ENCODE measurements at places on chromosomes 1 and 21.

DNA sequence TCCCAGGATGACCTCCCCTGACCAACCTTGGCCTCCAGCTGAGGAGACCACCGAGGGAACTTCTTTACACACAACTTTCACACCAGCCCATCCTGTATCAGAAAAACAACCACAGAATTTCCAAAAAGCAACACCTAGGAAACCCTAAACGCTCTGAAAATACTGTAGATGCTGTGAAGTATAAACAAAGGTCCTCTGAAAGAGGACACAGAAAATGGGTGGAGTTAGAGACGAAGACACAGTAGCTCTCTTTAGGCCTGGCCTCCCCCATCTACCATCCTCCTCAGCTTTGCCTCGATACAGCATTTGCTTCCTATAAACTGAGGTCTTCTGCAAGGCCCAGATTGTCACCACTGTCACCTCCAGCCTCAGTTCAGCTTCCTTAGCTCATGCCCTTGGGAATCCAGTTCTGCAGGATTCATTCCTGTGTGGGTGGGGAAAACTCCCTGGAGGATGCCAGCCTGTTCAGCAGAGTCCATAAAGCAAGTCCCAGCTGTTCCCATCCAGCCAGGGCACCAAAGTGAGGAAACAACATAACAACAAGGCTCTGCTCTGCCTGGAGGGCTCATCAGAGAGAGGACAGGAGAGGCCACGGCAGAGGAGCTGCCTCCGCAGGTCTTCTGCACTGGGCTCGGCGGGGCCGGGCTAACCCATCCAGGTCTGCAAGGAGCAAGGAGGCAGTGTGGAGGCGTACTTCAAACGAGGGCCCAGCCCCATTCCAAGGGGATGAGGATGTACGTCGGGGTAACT lies 15.0 kb downstream of the PIK3C2B start:
- no peak for DNase-seq

GRCh38 chr1:212074313-212074712 lies 38.8 kb downstream of the DTL start:
- DNase-seq, result no peak

GRCh38 chr21:14678973-14679574 lies 133.0 kb upstream of the SAMSN1 start:
- no peak for DNase-seq

- DNase-seq, result no peak
Measured at GRCh38 chr1:10495952-10496351, 21.2 kb downstream of the PEX14 start.

GRCh38 chr1:145846201-145846612 lies 777 bp downstream of the NUDT17 start:
- DNase-seq, result no peak

- DNase-seq, result no peak
Measured at GRCh38 chr21:40832316-40832715, 14.6 kb downstream of the DSCAM start.

DNA sequence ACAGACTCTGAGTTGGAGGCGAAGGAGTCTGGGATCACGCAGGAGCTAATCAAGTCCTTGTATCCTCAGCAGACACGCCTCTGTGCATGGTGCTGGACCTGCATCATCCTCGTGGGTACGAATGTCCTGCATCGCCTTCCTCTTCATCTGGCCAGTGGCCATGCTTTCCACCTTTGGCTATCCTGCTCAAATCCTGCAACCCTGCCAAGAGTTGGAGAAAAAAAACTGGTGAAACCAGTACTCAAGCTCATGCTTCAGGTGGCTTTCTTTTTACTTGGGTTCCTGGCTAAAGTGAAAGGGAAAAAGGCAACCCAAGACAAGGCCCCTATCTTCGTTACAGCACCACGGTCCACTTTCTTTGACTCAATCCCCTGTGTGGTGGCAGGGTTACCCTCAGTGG lies 8.9 kb downstream of the SETSIP start:
- DNase-seq, result no peak

DNA sequence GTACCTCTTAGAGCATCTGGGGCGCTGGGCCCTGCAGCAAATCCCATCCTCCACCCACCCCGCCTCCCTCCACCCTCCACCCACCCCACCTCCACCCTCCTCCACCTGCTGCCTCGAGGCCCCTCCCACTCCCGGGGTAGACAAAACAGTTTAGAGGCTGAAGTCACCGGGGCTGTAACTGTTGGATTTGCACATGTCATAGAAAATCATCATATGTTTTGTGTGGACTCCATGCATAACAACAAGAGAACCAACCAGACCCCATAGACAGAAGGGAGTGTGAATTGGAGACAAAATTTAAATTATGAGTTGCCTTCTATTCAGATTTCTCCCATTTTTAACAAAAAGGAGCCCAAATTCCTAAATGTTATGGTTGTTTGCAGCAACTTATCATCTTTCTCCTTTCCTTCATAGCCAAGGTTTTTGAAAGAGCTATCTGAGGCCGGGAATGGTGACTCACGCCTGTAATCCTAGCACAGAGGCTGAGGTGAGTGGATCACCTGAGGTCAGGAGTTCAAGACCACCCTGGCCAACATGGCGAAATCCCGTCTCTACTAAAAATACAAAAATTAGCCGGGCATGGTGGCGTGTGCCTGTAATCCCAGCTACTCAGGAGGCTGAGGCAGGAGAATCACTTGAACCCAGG lies 28.2 kb upstream of the LGALS8 start:
- DNase-seq, result no peak

- DNase-seq, result no peak
Measured at GRCh38 chr1:212475151-212475550, 42.4 kb downstream of the NENF start.

DNA sequence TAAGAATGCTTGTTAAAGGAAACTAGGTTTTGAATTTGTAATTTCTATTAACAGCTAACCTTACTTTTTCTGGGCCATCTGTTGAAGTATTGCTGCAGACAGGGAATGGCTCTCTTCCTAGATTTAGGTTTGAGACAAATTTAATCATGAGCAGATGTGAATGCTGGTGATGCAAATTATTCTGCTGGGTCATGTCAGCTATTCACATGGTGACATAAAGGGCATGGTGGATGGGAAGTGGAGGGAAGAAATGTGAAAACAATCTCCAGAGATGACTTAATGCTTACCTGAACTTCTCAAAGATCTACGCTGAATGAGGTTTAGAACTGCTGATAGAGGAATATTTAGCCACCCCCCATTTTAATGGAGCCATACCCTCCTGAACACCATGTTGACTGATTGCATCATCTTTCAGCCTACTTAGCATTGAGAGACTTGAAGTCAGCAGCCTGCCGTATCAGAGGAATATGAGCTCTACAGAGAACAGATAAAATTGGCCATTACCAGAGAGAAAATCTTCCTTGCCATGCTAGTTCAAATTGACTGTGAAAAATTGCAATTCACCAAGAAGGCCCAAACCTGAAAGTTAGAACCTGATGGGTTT lies 138.8 kb downstream of the HHAT start:
- no peak for DNase-seq

GRCh38 chr1:229309684-229310083 lies 33.2 kb downstream of the CCSAP start:
- no peak for DNase-seq
